ENCODE measurements at places on chromosomes 2 and 18.

DNA sequence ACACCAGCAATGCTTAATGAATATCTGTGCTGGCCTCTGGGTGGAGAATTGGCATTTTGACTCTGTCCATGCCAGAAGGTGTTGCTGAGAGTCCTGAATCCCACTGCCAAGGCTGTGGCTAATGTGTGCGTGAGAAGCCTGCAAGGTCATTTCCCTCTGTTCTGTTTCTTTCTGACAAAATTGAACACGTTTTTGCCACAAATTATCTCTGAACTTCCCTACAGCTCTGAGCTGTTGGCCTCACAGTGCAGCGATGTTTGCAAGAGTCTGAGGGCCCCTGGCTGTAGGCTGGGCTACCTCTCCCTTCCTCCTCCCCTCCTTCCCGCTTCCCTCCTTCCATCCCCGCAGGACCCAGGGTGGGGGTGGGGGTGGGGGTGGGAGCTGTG is 154.1 kb upstream of the HS6ST1 start:
- no peak for DNase-seq

- DNase-seq, result no peak
Observed at GRCh38 chr2:241809383-241810306, 652 bp downstream of the NEU4 start.

- DNase-seq, result no peak
Observed at GRCh38 chr2:8544171-8544785, 137.6 kb upstream of the ID2 start.

DNA sequence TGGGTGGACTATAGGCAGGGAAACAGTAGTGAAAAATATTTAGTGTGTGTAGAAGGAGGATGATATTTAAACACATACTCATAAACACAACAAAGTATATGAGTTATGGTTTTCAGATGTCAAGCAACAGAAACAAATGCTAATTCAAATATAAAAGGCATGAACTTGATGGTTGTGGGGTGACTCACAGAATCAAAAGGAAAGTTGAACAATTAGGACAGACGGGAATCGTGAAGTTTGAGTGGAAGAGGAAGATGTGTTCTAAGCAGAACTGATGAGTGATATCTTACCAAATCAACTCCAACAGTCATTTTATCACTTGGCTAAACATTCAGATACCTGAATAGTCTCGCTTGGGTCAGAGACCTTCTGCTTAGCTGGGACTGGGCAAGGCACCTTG is 53.6 kb upstream of the ITGA6 start:
- no peak for DNase-seq

GRCh38 chr2:88739985-88740600 is 48.6 kb downstream of the RPIA start:
- DNase-seq, result peak; percentile 70

GRCh38 chr2:41932241-41933045 is 115.4 kb upstream of the PKDCC start:
- no peak for DNase-seq

- DNase-seq, result no peak
Observed at GRCh38 chr2:196598846-196599245, 40.7 kb upstream of the CCDC150 start.

GRCh38 chr18:23226930-23227725 is 91.8 kb downstream of the CABLES1 start:
- DNase-seq, result no peak

DNA sequence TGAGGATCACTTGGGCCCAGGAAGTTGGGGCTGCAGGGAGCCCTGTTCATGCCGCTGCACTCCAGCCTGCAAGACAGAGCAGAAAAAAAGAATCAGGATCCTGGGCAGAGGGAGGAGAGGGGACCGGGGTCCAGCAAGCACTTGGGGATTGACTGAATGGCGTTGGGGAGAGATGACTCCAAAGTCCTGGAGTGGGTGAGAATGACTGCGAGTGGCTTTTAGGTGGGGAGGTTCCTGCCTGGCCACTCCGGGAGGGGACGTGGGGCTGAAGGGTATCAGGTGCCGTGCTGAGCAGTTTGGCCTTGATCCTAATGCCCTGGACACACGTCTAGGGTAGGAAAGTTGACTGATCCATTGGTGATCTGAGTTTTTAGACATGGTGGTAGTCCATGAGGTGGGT is 3.5 kb upstream of the NFATC1 start:
- DNase-seq, result no peak

DNA sequence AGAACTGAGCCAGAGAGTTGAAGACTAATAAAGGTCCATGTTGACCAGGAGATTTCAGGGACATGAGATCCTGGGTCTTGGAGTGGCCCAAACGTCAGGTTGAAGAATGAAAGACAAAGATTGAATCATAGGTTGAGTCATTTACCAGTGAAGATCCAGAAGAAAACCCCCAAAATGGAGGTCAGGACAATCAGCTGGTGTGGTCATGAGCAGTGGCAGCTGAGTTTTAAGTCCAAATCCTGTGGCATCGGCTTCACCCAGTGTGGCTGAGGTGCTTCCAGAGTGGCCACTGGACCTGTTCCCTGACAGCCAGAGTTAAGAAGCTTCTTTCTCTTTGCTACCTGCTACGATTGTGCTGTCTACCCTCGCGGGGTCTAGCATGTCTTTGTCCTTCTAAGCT is 234.0 kb downstream of the BCL2 start:
- DNase-seq, result no peak

DNA sequence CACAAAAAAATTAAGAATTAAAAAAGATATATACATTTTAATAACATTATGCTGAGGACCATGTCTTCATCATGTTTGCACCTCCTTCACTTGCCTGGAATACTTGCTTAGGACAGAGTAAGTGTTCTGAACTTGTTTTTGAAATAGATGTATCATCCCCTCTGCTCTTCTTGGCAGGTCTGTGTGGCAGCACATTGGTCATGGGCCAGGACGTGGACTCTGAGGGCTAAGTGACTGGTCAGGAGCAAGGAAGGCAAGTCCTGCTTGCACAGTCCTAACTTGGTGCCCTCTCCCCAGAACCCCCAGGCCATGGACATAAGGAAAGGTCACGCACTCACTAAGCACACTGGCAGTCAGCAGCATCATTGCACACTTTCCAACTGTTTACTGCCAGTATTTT is 95.8 kb downstream of the PTPRM start:
- DNase-seq, result no peak

GRCh38 chr2:137208431-137208891 is 443.1 kb downstream of the THSD7B start:
- DNase-seq, result no peak

GRCh38 chr2:162198239-162198638 is 45.0 kb downstream of the FAP start:
- no peak for DNase-seq

GRCh38 chr18:48194591-48195181 is 214.5 kb downstream of the ZBTB7C start:
- DNase-seq, result no peak

- DNase-seq, result no peak
Observed at GRCh38 chr2:160550048-160550447, 56.4 kb upstream of the RBMS1 start.

DNA sequence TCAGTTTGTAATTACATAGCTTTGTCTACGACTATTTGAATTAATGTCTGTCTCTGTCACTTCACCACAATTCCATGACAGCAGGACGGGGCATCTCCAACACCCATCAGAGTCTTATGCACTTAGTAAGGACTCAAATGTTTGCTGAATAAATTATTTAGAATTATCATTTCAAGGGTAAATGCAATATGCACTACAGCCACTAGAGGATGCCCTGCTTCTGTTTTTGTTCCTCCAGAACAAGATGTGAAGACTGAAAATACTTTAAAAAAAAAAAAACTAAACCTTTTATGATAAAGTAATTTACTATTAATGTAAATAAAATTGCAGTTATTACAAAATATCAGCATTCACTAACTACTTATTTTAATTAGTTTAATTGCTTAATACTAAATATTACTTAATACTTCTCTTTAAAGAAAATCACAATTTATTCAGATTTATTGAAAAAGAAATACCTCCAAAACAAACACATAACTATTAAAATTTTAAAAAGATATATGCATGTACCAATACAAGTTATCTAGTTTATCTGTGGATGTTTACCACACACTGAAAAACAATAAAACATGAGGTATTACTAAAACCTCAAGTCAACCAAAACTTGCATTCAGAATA is 3.2 kb downstream of the PIGN start:
- DNase-seq, result peak; percentile 5

- DNase-seq, result no peak
Observed at GRCh38 chr2:175363699-175364098, 182.2 kb upstream of the ATP5MC3 start.

DNA sequence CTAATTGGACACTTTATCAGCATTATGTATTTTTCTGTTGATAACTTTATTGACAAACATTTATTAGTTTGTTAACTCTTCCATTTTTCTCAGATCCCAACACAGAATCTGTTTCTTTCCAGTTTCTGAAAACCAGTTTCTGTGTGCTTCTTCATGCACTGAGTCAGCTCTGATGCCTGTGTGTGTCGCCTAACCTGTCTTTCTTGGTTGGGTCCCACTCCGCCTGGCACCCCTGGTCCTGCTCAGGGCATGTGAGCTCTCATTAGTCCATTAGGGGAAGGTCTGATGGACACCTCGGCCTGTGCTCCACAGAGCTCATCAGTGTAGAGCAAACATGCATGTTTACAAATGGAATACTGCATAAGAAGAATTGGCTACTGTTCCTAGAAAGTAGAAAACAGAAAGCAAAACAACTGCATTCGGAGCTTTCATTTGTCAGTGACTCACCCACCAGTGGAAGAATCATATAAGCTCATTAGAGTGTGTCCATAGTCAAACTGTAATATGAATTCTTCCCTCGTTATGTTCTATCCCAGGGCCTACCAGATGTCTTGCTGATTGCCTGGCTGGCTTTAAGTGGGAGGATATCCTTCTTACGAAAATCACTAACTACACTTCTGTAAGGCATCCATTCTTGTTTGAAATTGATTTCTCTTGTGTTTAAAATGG is 137.7 kb downstream of the SNTG2 start:
- no peak for DNase-seq

DNA sequence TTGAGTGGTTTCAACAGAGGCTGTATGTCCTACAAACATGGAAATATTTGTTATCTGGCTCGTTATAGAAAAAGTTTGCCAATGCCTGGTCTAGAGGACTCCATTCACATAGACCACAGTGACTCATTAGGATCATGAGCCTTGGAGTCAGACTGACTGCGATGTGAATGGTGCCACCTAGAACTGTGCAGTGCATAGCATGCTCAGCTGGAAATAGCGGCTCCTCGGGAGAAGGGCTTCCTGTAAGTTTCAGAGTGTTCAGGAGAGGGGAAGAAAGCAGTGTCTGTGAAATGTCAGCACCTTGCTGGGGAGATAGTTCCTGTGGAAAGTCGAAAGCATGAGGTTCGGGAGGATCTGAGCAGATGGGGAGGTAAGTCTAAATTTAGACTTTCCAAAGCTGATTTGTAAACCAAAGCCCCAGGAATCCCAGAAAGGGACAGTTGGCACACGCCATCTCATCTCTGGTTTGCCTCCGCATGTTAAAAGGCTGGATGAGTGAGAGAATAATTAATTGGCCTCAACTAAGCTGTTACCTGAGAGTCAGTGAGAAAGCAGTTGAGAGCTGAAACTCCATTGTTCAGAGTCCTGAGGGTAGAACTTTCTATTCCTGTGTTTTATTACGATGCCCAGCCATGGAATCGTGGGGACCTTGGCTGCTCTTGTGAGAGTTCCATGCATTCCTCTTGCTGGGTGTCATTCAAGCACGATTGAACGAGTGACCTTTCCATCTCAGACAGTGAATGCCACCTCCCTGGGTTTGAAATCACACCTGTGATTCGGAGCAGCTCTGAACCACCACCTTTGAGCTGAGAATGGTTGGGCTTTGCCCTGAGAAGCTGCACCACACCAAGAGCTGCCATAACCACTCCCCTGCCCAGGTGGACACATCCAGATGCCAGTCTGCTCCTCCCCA is 99.5 kb downstream of the MAPK4 start:
- no peak for DNase-seq

DNA sequence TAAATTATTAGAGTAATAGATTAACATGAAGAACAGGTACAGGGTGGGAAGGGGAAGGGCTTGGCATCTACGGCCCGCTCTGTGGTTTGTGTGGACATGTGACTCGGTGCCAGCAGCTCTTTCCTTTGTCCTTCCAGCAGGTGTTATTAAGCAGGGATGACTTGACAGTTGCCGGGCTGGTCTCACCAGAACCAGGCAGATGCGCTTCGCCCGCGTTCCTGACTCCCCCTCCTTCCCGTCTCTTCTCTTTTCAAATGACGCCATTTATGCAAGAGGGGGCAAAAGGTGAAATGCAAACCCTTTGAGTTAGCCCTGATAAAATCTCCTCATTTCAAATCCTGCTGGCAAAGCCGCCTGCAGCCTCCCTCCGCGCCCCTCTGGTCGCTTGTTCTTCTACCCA is 38.9 kb upstream of the MGAT4A start:
- DNase-seq, result peak; percentile 30

DNA sequence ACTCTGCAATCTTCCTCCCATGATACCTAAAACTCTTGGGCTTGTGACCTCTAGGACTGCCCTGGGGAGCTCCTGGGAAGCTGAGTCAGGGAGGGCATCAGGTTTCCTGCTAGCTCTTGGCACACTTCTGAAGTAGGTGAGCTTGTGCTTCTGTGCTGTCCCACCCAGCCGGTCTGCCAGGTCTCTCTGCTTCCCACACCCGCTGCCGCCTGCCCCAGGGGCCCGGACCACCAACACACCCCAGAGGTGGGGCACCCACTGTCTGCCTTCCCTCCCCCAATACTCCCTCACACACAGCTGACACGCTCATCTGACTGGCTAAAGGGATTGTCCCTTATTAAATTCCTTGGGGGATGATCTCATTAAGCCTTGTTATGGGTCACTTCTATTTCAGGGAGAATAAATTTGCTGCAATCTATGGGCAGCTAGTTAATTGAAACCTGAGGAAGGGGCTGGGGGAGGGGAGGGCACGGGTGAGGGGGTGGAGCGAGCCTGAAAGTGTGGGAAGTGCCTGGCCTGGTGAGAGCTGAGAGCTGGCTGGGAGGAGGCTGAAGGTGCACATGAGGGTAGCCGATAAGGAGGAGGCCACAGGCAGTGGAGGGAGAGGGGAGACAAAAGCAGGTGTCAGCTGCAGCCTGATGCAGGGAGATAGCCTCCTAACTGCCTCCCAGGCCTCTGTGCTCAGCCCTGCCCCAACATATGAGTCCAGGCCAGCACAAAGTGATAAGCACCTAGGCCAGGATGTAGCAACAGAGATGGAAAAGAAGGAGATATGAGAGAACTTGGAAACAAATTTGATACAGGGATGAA is 48.8 kb downstream of the HAUS1 start:
- no peak for DNase-seq

DNA sequence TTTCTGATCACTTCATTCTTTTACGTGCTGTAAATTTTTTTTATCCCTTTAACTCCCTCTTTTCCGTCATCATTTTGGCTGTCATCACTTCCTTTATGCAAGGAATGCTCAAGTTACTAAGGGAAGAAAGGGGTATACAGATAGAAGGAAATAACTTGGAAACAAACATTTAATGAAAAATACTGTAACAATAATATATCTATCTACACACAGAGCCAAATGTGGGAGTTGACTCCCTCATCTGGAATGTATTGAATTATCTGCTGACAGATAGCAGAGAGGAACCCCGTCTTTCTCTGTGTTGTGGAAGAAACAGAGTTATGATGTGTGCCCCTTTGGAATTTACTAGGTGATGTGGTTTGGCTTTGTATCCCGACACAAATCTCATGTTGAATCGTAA is 182.5 kb upstream of the NXPH2 start:
- no peak for DNase-seq

- no peak for DNase-seq
Observed at GRCh38 chr2:144625626-144626025, 105.7 kb upstream of the ZEB2 start.

All from stimulated activated CD4-positive, alpha-beta T cell treated with anti-CD3 and anti-CD28 coated beads, Interleukin-4, amount 100 ng/mL, for 1 hour (primary cell).